Omental fat pad (tissue), 4 donors: ENCODE measurements at places on chromosomes 2 and 18.

- DNase-seq = no peak
Measured at GRCh38 chr2:56267415-56267788, 83.6 kb downstream of the CCDC85A start.

DNA sequence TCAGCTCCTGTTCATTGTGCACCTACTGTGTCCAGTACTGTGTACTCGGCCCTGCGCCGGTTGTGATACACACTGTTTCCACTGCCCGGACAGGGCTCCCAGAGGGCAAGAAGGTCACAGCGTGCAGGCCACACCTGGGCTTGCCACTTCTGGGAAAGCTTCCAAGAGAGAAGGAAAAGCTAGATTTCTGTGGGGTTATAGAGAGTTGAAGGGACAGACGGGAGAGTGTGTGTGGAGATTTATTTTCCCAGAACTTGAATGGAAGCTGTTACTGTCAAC lies 3.8 kb upstream of the CNDP1 start:
- no peak for DNase-seq

- DNase-seq = no peak
Measured at GRCh38 chr2:200695601-200696000, 109.8 kb downstream of the AOX1 start.

- peak; percentile 49 for DNase-seq
Measured at GRCh38 chr18:35267161-35267651, 22.8 kb downstream of the ZSCAN30 start.

GRCh38 chr2:129876541-129876940 lies 102.9 kb upstream of the RAB6C start:
- DNase-seq = no peak
